ENCODE measurements at places on chromosomes 6 and 20.

GRCh38 chr20:46113113-46113470 is 5.0 kb upstream of the CD40 start:
- DNase-seq, result no peak

DNA sequence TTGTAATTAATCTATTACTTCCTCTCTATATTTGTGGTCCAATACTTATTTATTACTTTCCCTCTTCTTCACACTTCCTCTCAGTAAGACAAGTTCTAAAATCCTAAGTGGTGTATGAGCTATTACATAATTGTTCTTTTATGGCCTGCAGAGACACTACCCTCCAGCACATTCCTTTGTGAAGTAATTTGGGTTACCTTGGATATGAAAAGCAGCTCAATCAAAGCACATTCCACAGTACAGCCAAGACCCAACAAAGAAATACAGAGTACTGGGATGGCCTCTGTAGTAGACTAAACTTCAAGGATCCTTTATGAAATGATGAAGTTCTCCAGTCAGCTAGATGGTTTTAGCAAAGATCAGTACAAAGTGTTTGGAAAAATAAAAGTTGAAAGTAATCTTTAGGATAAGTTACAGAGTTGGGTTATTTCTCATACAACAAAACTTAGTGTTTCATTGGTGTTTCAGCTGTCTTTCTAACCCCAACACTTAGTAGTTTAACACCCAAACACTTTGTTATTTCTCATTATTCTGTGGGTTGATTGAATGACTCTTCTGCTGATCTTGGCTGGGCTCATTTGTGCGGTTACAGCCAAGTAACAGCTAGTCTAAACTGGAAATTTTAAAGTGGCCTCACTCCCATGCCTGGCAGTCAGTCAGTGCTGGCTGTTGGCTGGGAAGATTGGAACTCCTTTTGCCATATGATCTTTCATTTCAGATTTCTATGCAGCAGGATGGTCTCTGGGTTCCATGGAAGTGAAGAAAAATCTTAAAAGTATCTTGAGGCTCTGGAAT is 161.5 kb upstream of the POU3F2 start:
- no peak for DNase-seq

DNA sequence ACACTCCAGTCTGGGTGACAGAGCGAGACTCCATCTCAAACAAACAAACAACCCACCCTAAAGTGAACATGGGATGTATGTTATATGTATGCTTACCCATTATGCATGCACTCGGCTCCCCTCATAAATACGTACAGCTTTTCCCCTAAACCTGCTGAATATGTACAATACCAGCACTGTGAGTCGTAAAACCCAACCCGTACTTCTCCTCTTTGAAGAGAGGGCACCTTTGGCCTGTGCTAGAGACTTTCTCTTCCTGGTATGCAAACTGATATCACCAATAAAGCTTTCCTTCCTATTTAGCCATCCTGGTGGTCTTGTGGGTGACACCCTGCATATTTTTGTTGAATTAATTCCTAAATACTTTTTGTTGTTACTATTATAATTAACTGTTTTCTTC is 51.3 kb downstream of the VSTM2L start:
- DNase-seq, result no peak

DNA sequence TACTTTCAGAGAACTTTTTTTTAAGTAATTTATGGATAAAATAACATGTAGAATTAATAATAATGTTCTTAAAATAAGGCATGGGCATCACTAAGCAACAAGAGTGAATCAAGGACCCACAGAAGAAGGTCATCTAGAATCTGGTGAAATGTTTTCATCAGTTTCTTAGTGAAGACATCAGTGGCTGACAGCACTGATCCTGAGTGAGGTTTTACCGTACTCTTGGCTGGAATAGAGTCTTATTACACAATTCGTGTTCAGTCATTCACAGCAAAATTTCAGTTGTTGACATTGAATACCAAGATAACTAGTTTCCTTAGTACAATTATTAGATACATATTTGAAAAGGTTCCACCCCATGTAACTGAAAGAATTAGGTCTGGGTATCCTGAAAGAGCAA is 140.4 kb downstream of the C6orf58 start:
- DNase-seq, result no peak

- DNase-seq, result no peak
These were observed 141.7 kb downstream of the EDN3 start for GRCh38 chr20:59441860-59442810.
